ENCODE measurements at places on chromosomes 16 and 17. TPM values are rescaled to one million over a fixed set of nuclear protein-coding genes. Genes with fewer than 3 reads are reported as not detected.

Gene KRT33B
- not detected for total RNA-seq

Gene IRX3
- 1.2 TPM for total RNA-seq

Gene CCDC78
- total RNA-seq: 1.5 TPM

Gene CHST4
- under 0.01 TPM for total RNA-seq

Gene MYL11
- total RNA-seq: not detected

Gene TBX2
- total RNA-seq: 88.9 TPM

Gene ZNHIT3
- total RNA-seq: 36.8 TPM

Gene PIK3R6
- total RNA-seq: not detected

Gene PROCA1
- 2.9 TPM for total RNA-seq

Gene CCNF
- 39.3 TPM for total RNA-seq

Gene PRCD
- 2.2 TPM for total RNA-seq

Gene HBA1
- total RNA-seq: not detected

Gene SLC35G6
- not detected for total RNA-seq

Gene DUXB
- total RNA-seq: not detected

Gene CA7
- not detected for total RNA-seq

Gene FOXL1
- 20.4 TPM for total RNA-seq

Gene PRAC2
- total RNA-seq: not detected

Gene RILP
- 7.1 TPM for total RNA-seq

Gene PLD6
- 1.6 TPM for total RNA-seq

Gene GPRC5B
- total RNA-seq: 3.2 TPM

Gene CLDN6
- 0.15 TPM for total RNA-seq

Gene FBXL16
- total RNA-seq: 0.45 TPM

Gene RNU2-1
- not detected for total RNA-seq

Gene CBX1
- total RNA-seq: 51.7 TPM

Gene KRTAP9-9
- not detected for total RNA-seq

Gene STXBP4
- 17.8 TPM for total RNA-seq

Gene GPR142
- total RNA-seq: not detected

Gene OTOA
- total RNA-seq: 0.17 TPM

Gene LRRC36
- not detected for total RNA-seq

Gene ASGR1
- 1.2 TPM for total RNA-seq

Gene SLC38A8
- total RNA-seq: not detected

Gene NQO1
- total RNA-seq: 161 TPM

Gene SPNS2
- total RNA-seq: 0.15 TPM

Gene CTRB1
- total RNA-seq: not detected

Gene OVCA2
- 57.5 TPM for total RNA-seq

Gene DHRS7C
- total RNA-seq: not detected

Gene CEP112
- total RNA-seq: 3.5 TPM

Gene FBXO39
- total RNA-seq: 0.34 TPM

Gene GUCY2D
- total RNA-seq: not detected

Gene ELMO3
- 0.59 TPM for total RNA-seq

Gene APOH
- not detected for total RNA-seq

Gene C16orf74
- 6.1 TPM for total RNA-seq

Gene CD300LD
- total RNA-seq: not detected

Gene DPEP1
- 0.34 TPM for total RNA-seq

Gene FOXN1
- not detected for total RNA-seq

Gene CCL11
- total RNA-seq: not detected

Gene PABPN1L
- not detected for total RNA-seq

Gene KIF19
- total RNA-seq: not detected

Gene C16orf96
- total RNA-seq: under 0.01 TPM

Gene SMIM22
- total RNA-seq: not detected

Gene TMEM114
- not detected for total RNA-seq

Gene FBXW10
- not detected for total RNA-seq

Gene NOS2
- total RNA-seq: not detected

Gene SLX4
- 6.9 TPM for total RNA-seq

Gene PHF12
- 20.5 TPM for total RNA-seq

Gene TP53TG3C
- not detected for total RNA-seq

Gene TSR3
- 117 TPM for total RNA-seq

Gene CD7
- total RNA-seq: 0.30 TPM

Gene POLDIP2
- total RNA-seq: 137 TPM

All from bronchus fibroblast of lung (primary cell).